ENCODE measurements at places on chromosomes 1 and 21. TPM values are rescaled to one million over a fixed set of nuclear protein-coding genes. Genes with fewer than 3 reads are reported as not detected.

UBL4B gene
- not detected for total RNA-seq

AK5 gene
- total RNA-seq, result 2.2 TPM

OR6Y1 gene
- total RNA-seq, result not detected

IL6R gene
- 30.5 TPM for total RNA-seq

PSRC1 gene
- total RNA-seq, result 16.3 TPM

- no peak for DNase-seq
Measured at GRCh38 chr1:7402548-7402850, 368.6 kb upstream of the VAMP3 start.

DNA sequence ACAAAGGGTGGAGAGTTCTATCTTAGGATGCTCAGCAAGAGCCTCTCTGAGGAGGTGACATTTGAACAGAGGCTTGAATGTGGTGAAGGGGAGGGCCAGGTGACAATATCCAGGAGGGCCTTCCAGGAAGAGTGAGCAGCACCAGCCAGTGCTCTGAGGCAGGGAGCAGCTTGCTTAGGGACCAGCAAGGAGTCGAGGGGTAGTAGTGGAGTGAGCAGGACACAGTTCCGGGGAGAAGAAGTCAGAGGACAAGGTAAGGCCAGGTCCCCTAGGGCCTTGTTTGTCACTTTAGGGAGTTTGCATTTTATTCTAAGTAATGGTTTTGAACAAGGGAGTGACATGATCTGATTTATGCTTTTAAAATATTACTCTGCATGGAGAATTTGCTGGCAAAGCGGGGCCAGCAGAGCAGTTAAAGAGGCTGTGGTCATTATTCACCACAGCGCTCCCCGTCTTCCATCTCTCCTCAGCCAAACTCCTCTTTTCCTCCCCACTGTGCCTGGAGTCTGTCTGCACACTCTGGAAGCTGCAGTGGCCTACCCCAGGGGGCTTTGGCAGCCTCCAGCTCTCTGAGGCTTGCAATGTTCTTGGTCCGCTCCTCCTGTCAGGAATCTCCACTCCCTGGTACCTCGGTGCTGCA, 17.0 kb upstream of the CSF1 start:
- no peak for DNase-seq

DNA sequence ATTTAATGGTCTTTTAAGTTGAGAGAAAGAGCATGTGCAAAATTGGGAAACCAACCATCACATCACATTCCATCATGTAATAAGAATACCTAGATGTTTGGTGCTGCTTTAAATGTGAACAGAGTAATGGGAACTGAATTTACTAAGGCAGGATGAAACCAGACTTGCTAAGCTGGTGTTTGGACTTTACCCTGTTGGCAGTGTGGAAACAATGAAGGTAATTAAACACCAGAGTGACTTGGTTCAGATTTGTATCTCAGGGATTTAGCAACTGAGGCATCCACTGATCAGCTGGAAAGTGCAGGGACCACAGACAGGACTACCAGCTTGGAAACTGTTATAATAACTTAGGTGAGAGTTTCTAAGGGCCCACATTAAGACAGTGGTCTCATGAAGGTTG, 263.4 kb downstream of the OLFM3 start:
- DNase-seq, result no peak

DNA sequence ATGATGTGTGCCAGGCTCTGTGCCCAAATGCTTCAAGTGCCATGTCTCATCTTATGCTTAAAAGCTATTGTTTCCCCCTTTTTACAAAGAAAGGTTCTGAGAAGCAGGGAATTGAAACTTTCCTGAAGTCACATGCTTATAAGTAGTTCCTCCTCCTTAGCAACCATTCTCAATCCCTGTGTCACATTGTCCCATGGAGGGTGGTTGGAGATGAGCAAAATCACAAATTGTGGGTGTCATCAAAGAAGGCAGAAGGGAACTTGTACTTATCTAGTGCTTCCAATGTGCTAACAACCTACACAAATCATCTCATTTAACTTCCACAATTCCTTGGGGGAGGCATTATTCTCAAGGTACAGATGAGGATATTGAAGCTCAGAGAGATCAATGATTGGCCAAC, 10.1 kb upstream of the ERICH3 start:
- no peak for DNase-seq

DNA sequence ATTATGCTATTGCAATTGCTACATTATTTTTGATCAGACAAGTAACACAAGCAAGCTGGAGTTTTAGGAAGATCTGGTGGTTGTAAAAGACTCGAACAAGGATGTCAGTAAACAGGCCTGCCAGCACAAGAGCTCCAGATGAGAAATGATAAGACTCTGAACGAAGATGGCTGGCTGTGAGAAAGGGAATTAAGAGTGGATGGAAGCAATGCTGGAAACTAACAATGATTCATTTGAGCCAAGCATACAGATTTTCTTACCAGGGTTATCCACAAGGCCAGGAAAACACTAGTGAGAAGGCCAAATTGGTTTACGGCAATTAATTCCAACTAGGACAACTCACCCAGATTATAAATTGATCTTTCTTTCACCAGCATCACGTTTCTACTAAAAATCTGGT, 54.2 kb downstream of the NRIP1 start:
- DNase-seq, result no peak

- DNase-seq, result no peak
Measured at GRCh38 chr1:97271916-97272788, 550.6 kb downstream of the PTBP2 start.

DNA sequence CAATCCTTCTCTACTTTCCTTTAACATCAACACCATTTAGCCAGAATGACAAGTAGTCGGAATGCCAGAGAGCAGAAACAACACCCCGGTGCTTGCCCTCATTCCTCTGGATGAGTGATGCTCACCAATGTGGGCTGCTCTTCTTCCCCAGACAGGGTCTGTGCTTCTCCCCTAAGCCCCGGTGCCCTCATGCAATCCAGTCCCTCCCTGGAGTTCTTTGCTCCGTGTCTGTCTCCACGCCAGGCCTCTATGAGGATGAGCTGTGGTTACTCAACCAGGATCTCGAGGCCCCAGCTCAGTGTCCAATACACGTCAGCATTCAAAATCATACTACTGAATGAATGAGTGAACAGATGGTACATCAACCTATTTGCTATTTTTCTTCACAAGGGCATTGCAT, 29.7 kb upstream of the PDE9A start:
- DNase-seq, result no peak

GRCh38 chr1:85992791-85993190, 163.8 kb downstream of the COL24A1 start:
- no peak for DNase-seq

- DNase-seq, result peak; percentile 29
Measured at GRCh38 chr1:149997585-149998262, 12.8 kb downstream of the OTUD7B start.

DNA sequence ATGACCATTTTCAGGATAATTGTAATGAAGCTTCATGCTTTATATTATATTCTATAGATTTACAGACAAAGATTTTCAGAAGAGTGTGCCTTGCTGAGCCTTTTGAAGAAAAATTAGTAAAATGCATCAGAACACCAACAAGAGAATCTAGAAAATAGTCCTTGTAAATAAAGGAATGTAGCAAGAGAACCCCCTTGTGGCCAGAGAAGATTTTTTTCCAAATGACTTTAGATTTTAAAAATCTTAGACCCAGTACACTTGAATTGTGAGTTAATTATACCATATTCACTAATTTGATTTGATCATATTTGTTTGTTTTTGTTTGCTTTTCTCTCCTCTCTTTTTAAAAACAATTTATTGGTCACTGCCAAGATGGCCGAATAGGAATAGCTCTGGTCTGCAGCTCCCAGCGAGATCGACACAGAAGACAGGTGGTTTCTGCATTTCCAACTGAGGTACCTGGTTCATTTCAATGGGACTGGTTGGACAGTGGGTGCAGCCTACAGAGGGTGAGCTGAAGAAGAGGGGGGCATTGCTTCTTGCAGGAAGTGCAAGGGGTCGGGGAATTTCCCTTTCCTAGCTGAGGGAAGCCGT, 12.8 kb upstream of the IFI44L start:
- no peak for DNase-seq
